Stomach (tissue), 19 donors: ENCODE measurements at places on chromosomes 3 and 15.

GRCh38 chr15:101773496-101774100 lies 29.7 kb upstream of the OR4F6 start:
- DNase-seq: peak; percentile 44

DNA sequence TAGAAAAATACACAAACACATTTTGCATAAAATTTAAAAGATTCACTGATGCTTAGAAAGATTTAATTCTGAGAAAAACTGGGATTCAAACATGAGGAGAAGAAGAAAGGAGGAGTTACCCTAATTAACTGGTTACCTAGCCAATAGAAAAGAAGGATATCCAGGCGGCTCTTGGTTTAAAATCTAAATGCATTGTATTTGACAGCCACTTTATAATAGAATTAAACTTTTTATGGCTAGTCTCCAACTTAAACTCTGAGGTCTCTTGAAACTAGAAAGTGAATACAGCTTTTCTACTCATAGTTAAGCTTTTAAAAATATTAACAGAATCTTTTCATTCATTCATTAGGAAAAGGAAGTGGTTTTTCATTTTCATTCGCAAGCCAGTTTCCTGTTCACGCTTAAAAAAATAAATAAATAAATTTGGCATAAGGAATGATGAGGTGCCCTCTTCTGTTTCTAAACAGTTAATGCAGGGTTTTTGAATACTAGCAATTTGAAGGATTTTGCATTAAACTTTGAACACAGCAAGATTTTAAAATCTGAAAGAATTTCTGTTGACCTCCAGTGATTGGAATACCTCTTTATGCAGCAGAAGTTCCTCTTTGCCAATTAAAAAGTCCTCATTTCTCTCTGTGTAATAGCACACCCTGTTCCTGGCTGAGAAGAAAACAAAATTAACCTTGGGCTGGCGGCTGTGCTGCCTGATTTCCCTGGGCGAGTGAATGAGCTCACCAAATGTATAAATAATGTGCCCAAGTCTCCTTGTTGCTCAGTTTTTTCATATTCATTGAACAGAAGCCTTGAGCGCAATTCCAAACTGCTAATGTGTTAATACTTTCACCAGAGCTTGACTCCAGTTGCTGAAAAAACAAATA lies 105.1 kb downstream of the ZMAT3 start:
- no peak for DNase-seq

DNA sequence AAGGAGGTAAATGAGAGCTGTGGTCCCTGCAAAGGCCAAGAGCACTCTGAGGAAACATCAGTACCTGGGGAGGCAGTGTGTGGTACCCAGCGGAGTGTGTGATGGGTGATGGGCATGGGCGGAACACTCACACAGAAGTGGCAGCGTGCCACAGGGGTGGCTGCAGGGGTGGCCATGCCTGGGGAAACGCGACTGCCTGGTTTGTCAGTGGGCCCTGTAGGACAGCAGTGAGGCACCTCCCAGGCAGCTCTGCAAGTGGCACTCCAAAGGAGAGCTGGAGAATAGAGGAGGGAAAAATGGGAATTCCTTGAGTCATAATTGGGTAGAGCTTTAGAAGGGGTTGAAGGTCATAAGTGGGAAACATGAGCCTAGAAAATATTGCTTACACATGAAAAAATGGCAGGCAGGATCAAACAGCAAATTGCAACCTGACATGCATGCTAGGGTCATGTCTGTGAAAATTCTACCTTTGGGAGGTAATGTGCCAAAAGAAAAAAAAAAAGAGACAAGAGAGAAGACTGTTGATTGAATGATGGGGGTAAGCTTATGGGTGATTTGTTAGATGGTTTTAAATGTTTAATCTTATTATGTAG lies 138.4 kb downstream of the RPLP1 start:
- DNase-seq: no peak

DNA sequence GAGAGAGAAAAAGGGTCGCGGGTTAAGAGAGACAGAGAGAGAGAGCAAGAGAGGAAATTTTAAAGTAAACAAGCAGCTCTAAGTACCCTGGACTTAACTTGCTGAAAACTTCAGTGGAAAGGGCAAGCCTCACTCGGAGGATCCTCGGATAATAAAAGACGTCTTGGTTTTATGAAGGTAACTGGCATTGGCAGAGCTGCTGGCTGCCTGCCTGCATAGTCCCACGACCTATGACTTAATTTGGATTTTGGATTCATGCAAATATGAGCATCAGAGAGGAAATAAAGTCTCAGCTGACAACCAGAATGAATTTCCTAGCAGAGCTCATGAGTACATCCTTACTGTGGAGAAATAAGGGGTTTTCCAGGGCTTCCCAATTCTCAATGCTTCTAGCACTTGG lies 95.1 kb upstream of the PDZRN3 start:
- DNase-seq: no peak

DNA sequence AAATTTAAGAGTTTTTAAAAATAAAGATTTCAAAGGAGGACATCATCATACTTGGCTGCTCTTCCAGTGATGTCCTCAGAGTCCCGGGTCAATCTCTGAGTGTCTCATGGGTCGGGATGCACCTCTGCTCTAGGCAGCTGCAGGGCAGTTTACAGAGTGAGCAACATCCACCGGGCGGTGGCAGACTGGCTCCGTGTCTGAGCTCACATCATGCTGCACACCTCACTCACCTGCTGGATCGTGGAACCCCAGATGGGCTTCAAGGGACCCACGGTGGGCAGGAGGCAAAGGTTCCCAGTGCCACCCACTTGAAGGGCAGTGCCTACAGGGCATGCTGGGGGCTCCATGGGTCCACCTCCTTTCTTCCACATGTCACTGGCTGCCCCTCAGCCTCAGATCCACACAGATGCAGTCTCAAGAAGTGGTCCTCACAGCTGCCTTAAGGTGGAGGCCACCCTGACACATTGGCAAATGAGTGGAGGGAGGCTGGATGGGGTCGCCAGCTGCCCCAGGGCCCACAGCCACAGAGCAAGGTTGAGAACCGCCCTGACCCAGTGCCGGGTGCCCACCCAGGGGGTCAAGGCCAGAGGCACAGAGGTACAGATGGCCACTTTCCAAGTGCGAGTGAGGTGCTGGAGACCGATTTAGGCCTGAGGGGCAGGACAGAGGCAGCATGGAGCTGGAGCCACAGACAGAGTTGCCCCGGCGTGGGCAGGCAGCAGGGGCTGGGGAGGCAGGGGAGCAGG lies 25.2 kb downstream of the CYFIP1 start:
- DNase-seq: no peak

- DNase-seq: no peak
Measured at GRCh38 chr3:62238431-62238830, 134.9 kb downstream of the FEZF2 start.

DNA sequence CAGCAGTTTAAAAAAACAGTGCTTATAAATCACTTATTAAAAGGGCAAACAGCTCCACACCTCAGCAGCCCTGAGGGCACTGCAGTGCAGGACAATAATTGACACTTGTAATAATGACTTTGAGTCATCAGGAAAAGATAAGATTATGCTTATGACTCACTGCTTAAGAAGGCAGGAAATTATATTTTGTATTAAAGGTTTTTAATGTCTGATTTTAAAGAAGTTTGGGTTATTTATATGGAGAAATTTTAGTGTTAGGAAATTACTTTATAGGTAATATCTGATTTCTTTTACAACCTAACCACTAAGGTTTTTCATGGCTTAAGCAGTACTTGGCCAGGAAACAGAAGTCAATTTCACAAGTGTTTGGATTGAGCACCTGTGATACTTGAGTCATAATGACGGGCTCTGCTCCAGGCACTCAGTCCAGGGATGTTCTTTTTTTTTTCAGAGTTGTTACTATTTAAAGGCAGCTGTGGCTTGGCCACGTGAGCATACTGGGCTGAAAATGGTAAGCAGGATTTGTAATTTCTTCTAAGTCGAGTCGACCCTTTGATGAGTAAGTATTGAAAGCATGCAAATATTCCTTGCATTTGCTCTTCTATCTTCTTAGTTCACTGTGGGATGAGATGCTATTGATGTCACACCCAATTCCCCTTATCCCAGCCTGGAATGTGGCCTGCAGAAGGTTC lies 21.6 kb upstream of the SLC6A20 start:
- DNase-seq: peak; percentile 58

DNA sequence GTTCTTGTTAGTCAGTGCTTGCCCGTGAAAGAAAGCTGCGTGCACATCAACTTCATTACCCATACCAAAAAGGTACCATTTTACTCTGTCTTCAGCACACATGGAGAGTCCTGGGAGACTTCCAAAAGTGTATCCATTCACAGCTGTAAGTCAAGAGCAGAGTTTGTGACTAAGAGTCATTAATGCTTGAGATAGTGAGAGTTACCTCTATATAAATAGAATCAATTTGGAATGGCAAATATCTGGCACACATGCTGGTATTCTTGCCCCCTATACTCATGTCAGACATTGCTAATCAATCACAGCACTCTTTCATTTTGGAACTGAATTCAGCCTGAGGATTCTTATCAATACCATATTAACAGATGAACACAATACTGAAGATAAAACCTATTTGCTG lies 14.2 kb downstream of the CP start:
- no peak for DNase-seq

GRCh38 chr3:114962189-114962588 lies 184.9 kb downstream of the ZBTB20 start:
- DNase-seq: no peak

GRCh38 chr3:149599236-149599635 lies 58.6 kb downstream of the WWTR1 start:
- no peak for DNase-seq

DNA sequence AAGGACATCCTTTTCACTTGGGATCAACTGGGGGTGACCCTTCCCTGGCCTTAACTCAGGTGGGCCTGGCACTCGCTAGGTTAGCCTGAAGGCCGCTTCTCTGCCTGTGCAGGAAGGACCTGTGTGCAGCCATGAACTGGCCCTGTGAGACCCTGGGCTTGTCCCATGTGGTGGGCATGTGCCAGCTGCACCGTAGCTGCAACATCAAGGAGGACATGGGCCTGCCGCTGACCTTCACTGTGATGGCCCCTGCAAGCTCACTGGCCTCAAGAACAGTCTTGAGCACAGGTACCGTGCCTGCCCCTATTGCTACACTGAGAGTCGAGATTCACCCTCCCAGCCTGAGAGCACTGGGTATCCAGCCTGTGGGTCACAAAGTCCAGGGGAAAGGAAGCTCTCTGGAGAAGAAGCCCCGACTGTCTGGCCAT lies 43.0 kb downstream of the SAXO2 start:
- DNase-seq: no peak
